ENCODE measurements at places on chromosomes 2 and 18.

GRCh38 chr2:239936838-239937581 lies 88.1 kb downstream of the NDUFA10 start:
- no peak for DNase-seq

GRCh38 chr2:128558895-128559532 lies 240.3 kb upstream of the HS6ST1 start:
- no peak for DNase-seq

DNA sequence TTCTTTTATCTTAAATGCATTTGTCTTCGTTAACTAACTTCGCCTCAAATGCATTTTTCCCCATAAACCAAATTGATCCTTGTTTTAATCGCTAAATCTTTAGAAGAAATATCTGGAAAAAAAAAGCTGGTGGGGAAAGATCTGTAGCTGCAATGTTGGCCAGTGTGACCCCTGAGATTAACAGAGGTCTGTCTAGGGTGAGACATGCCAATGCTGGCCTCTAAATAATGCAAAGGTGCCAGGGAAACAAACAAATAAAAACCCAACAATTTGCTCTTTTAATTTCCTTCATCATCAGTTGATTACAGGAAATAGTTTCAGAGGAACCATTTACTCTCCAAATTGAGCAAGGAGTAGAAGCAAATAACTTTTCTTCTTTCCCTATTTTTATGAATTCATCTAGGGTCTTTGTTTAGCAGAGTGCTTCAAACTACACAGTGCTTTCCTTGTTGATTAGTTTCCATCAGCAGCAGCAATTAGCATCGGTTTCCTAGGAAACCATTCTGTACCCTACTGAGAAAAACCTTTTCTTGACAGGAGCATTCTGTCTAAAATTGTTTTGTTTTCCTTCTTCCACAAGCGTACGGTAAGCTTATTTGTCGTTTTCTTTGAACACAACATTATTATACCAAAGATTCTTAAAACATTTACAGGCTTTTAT lies 100.5 kb upstream of the UNC80 start:
- DNase-seq: no peak

DNA sequence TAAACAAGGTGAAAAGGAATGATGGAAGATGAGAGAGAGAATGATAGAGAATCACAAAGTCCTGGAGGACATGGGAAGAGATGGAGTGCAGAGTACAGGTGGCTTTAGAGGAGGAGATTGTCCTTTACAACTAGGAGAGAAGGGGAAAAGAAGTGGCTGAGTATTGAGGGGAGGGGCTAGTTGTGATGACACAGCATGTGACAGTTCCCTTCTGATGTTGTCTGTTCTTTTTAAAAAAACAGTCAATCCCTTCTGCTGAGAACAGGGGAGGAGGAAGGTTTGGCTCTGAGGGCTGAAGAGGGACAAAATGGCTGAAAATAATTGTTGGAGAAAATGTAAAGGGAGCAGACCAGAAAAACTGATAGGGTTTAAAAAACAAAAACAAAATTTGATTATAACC lies 44.0 kb downstream of the STEAP3 start:
- DNase-seq: no peak

- no peak for DNase-seq
These were observed 53.0 kb upstream of the NDUFV2 start for GRCh38 chr18:9049495-9049809.

DNA sequence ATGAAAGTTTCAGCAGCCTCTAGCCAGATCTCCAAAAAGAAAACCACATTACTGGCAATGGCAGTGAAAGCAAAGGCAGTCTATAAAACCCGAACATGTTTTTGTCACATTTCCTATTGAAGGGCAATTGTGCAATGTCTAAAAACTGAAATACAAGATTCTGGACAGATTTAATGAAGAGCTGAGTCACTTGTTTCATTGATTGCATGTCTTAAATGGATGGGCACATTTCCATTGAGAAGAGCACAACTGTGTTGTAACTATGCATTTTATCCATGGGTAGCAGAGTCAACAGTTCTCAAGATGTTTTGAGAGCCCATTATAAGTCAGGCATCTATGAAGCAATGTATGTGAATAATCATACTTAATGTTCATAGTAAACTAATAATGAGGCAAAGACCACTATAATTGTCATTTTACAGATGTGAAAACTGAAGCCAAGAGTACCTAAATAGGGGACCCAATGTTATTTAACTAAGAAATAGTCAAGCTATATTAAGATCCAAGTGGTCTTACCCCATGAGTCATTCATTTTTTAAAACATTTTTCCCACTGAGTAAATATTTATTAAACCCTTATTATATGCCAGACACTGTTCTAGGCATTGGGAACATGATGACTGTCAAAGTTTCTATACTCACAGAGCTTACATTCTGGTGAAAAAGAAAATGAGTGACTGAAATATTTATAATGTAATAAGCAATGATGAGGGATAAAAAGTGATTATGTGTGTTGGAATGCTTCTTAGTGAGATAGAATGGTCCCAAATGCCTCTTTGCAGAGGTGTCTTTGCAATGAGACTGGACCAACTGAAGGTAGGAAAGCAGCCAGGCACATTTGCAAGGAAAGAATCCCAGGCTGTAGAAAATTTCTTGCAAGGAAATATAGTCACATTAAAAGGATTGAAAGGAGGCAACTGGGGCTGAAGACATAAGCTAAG lies 818.9 kb upstream of the ACVR2A start:
- no peak for DNase-seq

DNA sequence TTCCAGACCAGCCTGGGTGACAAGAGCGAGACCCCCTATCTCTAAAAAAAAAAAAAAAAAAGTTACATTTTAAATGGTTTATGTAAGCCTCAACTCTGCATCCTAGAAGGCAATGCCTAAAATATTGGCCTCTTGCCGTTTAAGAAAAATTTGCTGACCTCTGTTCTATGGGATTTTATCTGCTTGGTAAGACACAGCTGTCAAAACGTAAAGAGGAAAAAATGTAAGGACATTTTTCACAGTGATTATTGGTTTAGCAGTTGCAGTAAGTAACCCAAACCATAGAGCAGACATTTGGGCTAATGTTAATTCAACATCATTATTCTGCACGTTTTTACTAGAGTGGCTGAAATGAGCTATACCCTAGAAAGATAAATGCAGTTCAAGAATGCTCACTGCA lies 14.4 kb upstream of the E2F6 start:
- DNase-seq: no peak

GRCh38 chr2:38159597-38159996 lies 83.6 kb upstream of the CYP1B1 start:
- no peak for DNase-seq

DNA sequence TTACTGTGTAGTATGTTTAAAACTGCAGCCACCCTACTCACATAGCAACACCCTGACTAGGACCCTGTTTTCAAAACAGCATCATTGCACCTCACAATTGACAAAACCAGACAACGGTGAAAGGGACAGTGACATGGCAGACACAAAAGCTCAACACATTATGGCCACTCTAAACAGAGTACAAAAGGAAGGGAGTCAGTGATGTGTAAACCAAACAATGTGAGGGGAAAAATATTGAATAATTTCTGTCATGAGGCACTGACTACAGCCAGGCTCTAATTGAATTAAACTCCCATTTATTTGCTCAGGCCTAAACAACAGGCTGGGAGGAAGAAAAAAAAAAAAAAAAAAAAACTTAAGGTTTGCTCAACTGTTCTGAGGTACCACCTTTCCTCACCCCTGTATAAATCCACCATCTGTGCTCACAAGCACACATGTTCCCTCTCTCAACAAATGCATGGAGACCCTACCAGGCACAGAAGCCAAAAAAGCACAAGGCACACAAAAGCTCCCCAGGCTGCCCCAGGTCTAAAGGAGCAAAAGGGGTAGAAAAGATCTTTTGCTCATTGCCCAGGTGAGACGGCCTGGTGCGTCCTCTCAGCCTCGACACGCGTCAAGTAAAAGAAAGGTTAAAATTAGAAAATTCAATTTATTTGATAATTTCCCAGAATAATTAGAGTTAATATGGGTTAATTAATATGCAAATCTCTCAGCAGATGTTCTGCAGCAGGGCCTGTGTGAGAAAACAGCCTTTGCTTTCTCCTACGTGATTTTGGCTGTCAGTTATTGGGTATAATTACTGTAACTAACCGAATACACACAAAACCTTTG lies 80.9 kb downstream of the ZEB2 start:
- no peak for DNase-seq

DNA sequence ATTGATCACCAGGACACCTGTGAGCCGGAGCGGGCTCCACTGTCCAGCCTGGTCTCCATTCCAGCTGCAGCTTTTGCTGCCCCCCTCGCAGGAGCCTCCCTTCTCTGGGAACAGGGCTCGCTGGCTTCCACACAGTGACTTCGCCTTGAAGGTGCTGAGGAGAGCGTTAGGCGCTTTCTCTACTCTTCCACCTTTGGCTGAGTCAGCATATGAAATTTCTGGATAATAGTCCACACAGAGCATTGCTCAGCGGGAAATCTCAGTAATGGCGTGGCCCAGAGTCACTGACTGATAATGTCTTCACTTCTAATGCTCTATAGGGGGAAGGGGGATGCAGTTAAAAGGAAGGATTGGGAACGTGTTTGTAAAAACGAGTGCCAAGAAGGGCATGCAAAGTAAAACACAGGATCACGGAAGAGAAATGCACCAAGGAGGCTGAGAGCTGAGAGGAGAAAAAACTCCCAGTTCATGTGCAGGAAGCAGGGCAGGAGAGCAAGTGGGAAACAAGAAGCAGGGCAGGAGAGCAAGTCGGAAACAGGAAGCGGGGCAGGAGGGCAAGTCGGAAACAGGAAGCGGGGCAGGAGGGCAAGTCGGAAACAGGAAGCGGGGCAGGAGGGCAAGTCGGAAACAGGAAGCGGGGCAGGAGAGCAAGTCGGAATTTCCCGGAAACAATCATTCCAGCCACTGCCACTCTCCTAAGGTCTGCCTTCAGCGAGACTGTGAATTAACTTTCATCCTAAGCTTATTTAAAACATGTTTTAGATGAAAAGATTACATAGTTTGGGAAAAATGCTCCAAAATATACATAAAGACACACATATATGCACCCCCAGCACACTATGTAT lies 77.7 kb downstream of the MYT1L start:
- no peak for DNase-seq

GRCh38 chr2:72718876-72719275 lies 107.0 kb downstream of the EXOC6B start:
- DNase-seq: no peak

GRCh38 chr2:29249666-29250253 lies 134.5 kb downstream of the CLIP4 start:
- no peak for DNase-seq

DNA sequence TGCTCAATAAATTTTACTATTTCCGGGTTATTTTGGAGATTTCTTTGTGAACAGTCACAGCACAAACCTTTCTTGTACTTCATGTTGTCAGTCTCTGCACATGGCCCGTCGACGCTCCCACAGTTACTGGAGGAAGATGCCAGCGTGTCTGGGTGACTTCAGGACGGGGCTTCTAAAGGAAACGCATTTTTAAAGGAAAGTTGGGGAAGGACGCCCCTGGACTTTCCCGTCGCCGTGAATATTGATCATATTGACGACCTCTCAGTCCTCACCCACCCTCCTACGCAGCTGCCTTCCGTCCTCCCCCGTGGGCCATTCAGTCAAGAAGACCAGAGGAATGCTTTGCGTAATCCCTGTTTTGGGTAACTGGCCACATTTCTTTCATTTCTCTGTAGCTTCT lies 71.1 kb upstream of the SNTG2 start:
- no peak for DNase-seq

DNA sequence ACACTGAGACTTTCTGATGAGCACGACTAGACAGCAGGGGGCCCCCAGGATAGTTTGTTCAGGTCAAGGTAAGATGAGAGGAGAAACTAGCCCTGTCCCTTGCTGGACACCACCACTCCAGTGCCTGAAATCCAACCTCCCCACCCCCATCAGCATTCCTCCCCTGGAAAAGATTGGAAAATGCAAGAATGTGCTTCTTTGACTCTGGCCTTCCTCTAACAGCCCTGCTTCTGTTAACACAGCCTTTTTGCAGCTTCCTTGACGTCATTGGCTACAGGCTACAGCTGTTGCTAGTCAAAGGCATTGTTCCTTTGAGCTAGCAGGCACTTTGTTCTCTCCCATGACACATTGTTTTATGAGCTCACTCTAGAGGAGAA lies 20.1 kb upstream of the LTBP1 start:
- DNase-seq: no peak

- DNase-seq: no peak
These were observed 211.9 kb downstream of the STK39 start for GRCh38 chr2:168035458-168035857.

DNA sequence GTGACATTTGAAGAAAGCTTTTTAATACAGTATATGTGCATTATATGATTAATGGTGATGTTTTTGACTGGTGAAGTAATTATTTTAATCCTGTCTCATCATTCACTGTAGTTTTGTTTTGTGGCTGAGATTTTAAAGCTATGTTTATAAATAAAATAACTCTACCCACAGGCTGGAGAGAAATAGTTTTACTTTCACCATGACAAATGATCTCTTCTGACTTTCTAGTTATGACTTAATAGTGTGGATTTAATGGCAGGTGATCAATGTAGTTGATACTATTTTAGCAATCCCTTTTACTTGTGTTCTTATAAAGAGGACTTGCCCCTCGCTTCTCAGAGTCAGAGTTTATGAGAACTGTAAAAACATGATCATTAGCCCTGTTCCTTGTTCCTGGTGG lies 289.5 kb upstream of the SIX3 start:
- no peak for DNase-seq

DNA sequence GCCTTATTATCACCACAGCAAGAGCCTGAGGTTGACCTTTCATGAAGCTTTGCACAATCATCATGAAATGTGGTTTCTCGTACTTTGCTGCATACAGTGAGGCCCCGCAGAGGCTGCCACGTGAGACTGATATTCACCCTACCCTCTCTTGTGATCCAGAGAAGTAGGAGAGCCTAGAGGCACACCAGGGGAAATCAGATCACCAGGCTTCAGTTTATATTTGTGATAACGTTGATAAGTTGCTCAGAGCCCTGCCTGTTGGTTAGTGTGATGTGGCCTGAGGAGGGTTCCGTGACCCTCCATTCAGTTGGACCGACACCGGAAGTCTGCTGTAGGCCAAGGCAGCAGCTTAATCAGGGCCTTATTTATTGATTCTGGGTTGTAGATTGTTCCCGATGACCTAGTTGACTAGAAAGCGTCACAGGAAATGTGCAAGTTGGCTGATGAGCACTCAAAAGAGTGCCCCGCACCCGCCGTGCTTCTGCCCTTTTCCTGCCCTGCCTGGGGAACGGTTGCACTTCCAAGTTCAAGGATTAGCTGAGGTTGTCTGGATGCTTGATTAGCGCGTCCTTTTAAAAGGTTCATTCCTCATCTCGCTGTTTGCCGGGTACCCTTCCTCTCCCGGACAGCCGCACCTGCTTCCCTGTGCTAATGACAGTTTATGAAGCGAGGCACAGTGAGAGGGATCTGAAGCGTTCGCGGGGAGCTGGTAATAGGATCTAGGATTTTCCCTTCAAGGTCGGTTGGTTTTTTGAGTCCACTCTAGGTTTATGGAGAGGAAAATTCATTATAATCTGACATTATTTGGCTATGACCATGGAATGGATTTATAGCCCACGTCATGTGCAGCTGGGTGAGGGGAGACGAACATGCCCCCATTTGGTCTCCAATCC lies 146.4 kb downstream of the SH3RF3 start:
- no peak for DNase-seq

DNA sequence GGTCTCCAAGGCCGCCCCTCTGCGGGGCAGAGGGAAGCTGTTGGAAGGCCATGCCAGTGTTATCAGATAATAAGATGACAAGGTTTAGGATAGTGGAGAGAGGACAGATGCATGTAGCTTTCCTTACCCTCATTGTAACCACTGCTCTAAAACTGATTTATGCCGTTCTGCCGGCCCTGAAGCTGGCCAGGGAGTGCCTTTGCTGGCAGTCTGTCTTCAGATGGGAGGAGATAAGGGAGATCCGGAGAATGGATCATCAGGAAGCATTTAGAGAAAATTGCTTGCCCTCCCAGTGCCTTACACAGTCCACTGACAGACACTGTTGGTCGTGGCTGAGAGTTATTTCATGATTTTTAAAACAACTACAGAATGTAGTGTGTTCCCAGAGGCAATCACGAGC lies 35.4 kb upstream of the MYO3B start:
- DNase-seq: no peak
